ENCODE measurements at places on chromosomes 13 and 19.

DNA sequence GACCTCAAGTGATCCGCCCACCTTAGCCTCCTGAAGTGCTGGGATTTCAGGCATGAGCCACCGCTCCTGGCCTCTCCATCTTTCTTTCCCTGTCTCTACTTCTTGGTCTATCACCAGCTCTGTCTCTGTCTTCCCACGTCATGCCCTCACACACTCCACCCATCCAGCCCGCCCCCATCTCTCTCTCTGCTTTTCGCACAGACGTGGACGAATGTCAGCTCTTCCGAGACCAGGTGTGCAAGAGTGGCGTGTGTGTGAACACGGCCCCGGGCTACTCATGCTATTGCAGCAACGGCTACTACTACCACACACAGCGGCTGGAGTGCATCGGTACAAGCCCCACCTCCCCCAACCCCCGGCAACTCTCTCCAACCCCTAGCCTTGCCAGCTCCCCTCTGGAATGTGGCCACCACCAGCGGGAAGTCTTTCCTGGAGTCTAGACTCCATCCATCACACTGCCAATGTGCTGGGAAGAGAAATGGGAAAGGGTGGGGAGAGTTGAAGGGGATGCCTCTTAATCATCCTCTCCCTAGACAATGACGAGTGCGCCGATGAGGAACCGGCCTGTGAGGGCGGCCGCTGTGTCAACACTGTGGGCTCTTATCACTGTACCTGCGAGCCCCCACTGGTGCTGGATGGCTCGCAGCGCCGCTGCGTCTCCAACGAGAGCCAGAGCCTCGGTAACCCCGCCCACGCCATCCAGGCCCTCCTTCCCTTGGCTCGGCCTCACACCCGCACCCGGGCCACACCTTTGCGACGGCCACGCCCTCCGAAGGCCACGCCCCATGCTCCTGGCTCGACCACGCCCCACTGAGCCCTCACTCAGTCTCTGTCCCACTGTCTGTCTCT lies 22.5 kb downstream of the LTBP4 start:
- H3K27me3 ChIP-seq = no peaks in the 10 kb centered on the region
- H3K36me3 ChIP-seq = no peaks in the 10 kb centered on the region
- no peak overlapping the region for H3K27ac ChIP-seq
- no peak for DNase-seq
- no peak overlapping the region for H3K4me3 ChIP-seq

DNA sequence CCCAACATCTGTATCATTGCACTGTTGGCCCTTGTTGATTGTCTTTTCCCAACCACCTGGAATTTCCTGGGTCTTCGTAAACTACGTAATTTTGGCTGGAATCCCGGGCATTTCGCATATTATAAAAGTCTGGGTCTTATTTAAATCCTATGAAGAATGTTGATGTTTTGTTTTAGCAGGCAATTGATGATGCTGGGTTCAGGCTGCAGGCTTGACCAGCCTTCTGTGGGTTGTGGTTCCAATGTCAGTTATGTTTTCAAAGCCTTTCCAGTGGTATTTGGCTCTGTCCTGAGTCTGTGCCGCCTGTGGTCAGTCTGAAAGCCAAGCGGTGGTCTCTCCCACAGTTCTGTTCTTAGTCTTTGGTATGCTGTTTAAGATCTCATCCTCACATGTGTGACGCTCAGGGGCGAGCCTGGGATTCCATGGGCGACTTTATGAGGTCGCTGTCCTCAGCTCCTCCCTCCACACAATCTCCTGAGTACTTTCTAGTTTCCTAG lies 12.4 kb downstream of the SLC35E1 start:
- peaks cover 56% of the 10 kb centered on the region for H3K36me3 ChIP-seq
- DNase-seq = no peak
- H3K4me1 ChIP-seq = peaks cover 4% of the 10 kb centered on the region
- H3K27me3 ChIP-seq = no peaks in the 10 kb centered on the region
- no peak overlapping the region for H3K27ac ChIP-seq
- no peak overlapping the region for H3K4me3 ChIP-seq

GRCh38 chr13:101452519-101453485 lies at the start of gene ITGBL1:
TSS of gene ITGBL1 (plus strand) at chr13:101452675. CDS start at chr13:101452834, 159 bp downstream.
- peaks cover 7% of the 10 kb centered on the region for H3K4me1 ChIP-seq
- DNase-seq = no peak
- peaks cover 4% of the 10 kb centered on the region for H3K27me3 ChIP-seq

DNA sequence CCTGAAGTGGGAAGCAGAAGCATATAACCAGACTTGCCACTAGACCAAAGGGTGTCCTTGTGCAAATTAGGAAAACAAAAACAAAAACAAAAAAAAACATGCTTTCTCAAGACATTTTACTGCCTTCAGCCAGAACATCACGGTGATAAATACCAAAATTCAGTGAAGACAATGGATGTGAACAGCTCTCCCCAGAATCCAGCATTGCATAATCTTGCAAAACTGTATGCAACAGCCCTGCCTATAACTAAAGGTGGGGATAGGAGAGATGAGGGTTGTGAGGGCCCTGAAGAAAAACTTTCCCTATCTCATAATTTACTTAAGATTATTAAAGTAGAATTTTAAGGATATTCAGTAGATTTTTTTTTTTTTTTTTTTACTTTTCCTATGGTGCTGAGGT lies 24.9 kb upstream of the NDFIP2 start:
- no peaks in the 10 kb centered on the region for H3K27me3 ChIP-seq
- no peaks in the 10 kb centered on the region for H3K4me1 ChIP-seq
- DNase-seq = no peak
- no peak overlapping the region for H3K4me3 ChIP-seq

GRCh38 chr13:93620181-93620765 lies 393.7 kb downstream of the GPC6 start:
- H3K27ac ChIP-seq = no peak overlapping the region
- no peaks in the 10 kb centered on the region for H3K36me3 ChIP-seq
- H3K4me3 ChIP-seq = no peak overlapping the region
- H3K4me1 ChIP-seq = peaks cover 13% of the 10 kb centered on the region
- DNase-seq = no peak
- H3K27me3 ChIP-seq = no peaks in the 10 kb centered on the region

DNA sequence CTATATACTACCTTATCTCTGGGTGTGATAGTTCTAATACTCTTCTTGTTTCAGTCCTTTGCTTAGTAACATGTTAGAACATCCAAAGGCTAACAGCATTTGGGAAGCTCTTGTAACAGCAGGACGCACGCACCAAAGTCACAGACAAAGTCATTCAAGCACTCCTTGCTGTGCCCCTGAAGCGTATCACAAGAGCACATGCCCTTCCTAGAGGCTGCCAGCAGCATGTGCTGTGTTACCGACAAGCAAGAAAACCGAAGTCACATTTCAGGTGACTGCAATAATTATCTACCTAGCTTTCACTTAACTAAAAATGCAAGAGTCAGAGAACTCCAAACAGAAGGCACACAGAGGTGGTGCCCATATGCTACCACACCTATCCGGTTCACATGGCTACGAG lies 194.1 kb downstream of the KLF12 start:
- no peaks in the 10 kb centered on the region for H3K36me3 ChIP-seq
- no peak overlapping the region for H3K27ac ChIP-seq
- DNase-seq = no peak
- no peaks in the 10 kb centered on the region for H3K27me3 ChIP-seq

- no peak for DNase-seq
- no peaks in the 10 kb centered on the region for H3K4me1 ChIP-seq
- H3K4me3 ChIP-seq = no peak overlapping the region
- no peak overlapping the region for H3K27ac ChIP-seq
Observed at GRCh38 chr19:879711-880438, 13.1 kb downstream of the MED16 start.

GRCh38 chr13:64810750-64811149 lies 2419.4 kb downstream of the PCDH9 start:
- no peak overlapping the region for H3K27ac ChIP-seq
- no peaks in the 10 kb centered on the region for H3K27me3 ChIP-seq
- H3K36me3 ChIP-seq = no peaks in the 10 kb centered on the region
- H3K4me3 ChIP-seq = no peak overlapping the region

DNA sequence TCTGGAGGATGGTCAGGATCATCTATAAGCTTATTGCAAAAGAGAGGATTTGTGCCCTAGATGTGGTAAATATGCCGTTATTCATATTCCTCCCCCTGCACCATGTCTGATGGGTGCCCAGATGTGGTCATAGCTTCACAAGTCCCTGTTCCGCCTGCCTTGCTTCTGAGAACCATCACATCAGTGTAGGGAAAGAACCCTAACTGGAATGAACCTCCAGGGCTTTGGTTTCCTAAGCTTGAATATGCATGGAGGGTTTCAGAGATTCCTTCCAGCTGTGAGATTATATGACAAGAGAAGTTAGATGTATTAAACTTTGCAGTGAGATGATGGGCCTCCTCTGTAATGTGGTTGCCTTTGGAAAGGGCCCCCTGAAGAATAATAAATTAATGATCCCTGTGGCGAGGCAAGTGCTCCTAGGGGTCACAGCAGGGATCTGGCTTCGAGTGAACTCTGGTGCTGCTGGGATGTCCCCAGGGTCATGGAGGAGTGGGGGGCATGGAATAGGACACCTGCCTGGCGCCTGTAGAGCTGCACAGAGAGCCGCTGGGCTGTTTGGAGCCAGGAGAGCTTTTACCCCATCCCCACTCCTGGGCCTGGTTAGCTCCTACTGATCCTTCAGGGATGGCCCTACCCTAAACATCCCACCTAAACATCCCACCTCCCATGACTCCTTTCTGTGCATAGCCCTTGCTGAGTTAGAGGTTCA lies 56.0 kb upstream of the IRS2 start:
- no peak overlapping the region for H3K27ac ChIP-seq
- H3K36me3 ChIP-seq = no peaks in the 10 kb centered on the region
- DNase-seq = no peak

- peaks cover 38% of the 10 kb centered on the region for H3K36me3 ChIP-seq
- H3K27ac ChIP-seq = no peak overlapping the region
- no peaks in the 10 kb centered on the region for H3K4me1 ChIP-seq
- H3K27me3 ChIP-seq = no peaks in the 10 kb centered on the region
Observed at GRCh38 chr19:45630463-45630862, 8.7 kb downstream of the EML2 start.

Data from common myeloid progenitor, CD34-positive (primary cell).